ENCODE measurements at places on chromosomes 13 and 19.
A peak's percentile ranks its signal among the peaks of the same experiment; 100 is the strongest.

DNA sequence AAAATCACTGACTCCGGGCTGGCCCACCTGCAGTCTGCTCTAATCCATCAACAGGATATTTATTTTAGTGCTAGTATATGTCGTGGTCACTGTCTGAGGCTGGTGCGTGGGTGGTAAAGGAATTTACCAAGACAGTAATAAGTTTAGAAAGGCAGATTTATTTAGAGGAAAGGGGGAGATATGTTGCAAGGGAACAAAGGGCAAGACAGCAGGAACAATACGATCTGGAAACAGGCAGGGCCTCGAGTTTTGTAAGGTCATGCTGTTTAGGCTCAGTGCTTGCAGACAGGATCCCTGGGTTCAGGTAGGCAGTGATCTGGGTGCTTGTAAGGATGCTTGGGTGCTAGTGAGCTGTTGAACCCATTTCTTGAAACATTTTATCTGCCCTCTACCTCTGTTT is 748.2 kb upstream of the SLITRK5 start:
- no peak for DNase-seq

DNA sequence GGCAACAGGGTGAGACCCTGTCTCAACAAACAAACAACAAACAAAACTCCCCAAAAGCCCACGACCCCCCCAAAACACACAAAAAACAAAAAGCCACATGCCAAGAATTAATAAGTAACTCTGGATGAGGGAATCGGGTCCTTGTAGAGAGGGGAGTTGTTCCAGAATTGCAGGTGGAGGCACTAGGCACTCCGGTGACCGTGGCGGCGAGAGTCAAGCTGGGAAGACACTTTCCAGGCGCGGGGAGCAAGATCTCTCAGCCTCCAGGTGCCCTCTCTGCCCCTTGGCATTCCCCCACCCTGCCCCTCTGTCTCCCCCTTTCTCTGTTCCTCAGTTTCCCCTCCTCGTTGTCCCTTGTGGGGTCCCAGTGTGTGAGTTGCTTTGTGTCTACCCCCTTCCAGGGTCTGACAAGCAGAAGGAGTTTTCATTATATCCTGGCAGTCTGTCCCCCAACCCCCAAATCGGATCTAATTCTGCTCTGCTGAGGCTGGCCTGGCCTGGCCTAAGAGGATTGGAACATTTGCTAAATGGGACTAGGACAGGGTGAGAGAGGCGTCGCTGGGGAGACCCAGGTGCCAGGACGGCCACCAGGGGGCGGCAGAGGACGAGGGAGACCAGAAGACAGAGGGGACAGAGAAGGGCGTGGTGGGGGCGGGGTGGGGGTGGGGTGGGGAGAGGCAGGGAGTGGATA is 8.3 kb upstream of the CRX start:
- peak; percentile 37 for DNase-seq

GRCh38 chr13:54390841-54391240 is 1362.2 kb downstream of the OLFM4 start:
- no peak for DNase-seq

DNA sequence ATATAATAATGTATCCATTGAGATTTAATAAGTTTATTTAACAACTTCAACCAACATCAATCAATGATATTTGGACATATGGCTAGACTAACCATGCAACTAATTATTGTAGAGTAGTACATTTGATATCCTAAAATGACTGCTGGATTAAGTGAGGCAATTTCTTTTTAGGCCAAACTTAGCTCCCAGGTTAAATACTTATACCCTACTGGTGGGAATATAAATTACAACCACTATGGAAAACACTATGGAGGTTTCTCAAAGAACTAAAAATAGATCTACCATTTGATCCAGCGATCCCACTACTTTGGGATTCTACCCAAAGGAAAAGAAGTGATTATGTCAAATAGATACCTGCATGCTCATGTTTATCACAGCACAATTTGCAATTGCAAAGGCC is 345.8 kb downstream of the RBM26 start:
- DNase-seq, result no peak

DNA sequence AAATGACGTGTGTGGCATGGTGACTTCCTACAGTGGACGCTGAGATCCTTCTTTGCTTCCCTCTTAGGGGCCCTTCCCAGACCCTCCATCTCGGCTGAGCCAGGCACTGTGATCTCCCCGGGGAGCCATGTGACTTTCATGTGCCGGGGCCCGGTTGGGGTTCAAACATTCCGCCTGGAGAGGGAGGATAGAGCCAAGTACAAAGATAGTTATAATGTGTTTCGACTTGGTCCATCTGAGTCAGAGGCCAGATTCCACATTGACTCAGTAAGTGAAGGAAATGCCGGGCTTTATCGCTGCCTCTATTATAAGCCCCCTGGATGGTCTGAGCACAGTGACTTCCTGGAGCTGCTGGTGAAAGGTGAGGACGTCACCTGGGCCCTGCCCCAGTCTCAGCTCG is 5.2 kb downstream of the LAIR2 start:
- DNase-seq, result no peak

DNA sequence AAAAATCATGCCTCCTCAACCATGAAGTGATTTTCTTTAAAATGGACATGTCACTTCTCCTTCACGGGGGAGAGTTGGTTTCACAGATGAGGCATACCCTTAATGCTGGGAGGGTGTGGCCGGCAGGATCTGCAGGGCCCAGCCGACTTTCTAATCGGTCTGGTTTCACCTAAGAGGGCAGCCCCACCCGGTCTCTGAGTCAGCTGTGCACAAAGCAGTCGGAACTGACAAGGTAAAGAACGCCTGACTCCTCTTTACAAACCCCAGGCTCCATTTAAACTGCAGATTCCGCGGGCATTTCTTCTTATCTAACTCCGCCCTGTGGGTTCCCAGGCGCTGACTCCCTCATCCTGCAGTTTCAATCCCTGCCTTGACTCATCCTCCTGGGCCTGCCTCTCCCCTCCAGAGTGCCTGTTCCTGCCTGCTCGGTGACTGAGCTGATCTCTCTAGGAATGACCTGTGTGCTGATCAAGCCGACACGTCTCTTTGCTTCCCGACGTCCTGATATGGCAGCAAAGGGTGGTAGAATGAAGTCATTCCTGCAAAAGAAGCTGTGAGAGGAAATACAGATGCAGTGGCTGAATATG is 63.4 kb downstream of the EFNB2 start:
- DNase-seq, result peak; percentile 85

DNA sequence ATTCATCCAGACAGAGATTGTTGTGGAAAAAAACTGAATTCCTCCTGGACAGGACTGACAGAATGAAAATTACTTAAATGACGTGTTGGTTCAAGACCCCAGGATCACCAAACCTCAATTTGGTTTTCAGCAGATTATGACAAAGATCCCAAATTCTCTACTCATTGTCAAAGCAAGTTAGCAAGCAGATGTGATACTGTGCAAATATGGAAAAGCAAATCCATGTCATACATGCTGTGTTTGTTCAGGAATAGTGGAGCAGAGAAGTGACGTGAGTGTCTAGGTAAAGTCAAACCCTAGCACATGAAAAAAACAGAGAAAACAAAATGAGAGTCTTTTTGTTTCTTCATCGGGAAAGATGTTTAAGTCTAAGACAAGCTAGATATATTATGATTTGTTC is 169.2 kb upstream of the NBEA start:
- DNase-seq, result no peak

GRCh38 chr19:6754136-6754535 is 13.1 kb downstream of the SH2D3A start:
- no peak for DNase-seq

DNA sequence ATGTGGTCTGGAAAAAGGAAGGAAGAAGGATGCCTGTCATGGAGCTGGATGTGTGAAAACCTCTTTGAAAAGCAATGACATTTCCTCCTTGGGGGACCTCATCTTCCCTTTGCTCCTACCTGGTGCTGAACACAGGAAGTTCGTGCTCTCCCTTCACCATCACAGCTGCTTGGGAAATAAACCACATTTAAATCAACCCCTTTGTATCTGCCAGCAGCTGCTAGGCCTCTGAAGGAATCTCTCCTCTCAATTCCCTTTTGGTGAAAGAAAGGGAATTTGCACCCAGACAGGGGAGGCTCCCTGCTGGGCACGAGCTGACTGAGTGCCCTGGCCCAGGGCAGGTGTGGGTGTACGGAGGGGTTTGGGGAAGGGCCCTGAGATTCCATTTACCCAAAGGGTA is 437.7 kb downstream of the TSHZ3 start:
- no peak for DNase-seq

GRCh38 chr13:41401366-41401765 is 56.0 kb upstream of the RGCC start:
- DNase-seq, result no peak

DNA sequence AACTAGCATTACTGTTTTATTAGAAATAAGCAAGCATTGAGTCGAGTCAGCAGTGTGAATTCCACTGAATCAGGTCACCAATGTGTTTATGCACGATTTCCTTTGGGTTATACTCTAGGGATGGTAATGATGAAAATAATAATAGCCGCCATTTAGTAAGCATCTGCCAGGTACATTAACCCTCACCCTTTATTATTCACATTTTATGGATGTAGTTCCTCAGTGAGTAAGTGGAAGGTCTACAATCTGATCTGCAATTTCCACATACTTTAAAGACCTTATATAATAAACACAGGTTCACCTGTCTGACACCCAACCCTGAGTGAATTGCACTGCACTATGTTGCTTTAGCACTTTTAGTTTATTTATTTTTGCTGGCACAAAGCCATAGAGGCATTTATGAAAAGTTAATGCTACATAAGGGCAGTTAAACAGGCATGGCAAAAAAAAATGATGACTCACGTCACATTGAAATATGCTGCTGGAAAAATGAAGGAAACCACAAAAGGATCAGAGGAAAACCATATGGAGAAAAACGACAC is 122.4 kb downstream of the TRPC4 start:
- peak; percentile 66 for DNase-seq

DNA sequence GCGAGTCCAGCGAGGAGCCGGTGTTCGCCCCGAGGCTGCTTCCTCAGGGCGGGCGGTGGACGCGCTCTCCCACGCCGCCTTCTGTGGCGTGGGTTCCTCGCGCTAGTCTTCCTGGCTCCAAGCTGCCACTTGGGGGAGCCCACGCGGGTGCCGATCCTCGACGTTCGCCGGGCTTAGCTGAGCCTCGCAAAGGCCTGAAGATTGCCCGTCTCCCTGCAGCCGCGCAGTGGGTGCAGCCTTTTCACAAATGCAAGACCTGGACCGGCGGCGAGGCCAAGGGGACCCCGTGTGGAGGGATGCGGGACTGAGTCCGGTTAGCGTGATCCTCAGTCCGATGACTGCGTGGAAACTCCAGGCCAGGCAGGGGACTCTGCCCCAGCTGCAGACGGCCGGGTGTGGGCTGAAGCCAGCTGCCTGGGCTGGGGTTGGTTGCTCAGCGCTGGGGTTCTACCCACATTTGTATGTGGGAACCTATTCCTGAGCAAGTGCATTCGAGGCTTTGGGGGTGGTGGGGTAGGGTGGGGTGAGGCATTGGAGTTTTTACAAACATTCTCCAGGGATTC is 16.6 kb upstream of the LRP3 start:
- no peak for DNase-seq

DNA sequence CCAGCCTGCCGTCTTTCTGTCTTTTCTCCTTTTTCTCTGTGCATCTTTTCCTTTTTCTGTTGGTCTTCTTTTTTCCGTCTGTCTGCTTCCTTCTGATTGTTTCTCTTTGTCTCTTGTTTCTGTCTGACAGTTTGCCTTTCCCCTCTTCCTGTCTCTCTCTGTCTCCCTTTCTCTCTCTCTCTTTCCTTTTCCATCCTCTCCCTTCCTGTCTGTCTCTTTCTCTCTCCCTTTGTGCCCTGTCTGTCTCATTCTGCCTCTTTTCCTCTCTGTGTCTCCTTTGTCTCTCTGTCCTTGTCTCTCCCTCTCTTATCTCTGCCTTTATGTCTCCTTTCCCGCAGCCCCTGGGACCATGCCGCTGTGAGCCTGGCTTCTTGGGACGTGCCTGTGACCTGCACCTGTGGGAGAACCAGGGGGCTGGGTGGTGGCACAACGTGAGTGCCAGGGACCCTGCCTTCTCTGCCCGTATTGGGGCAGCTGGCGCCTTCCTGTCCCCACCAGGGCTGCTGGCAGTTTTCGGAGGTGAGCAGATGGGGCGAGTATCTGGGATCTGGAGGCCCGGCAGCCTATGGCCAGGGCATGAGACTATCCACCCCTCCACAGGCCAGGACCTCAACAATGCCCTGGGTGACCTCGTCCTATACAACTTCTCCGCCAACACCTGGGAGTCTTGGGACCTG is 9.4 kb downstream of the MEGF8 start:
- no peak for DNase-seq

DNA sequence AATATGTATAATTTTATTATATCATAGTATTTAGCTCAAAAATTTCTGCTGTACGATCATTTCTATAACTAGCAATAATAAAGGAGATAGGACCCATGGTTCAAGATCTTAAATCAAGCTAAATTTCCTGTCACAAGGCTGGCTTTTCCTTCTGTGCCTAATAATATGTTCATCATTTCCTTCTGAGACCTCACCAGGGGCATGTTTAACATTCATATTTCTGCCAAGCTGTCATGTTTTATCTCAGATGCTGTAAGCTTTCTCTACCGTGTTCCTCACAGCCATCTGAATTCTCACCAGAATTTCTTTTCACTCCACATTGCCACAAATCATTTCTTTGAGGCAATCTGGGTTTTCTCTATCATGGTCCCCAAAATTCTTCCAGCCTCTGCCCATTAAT is 482.3 kb upstream of the SGCG start:
- DNase-seq, result no peak

DNA sequence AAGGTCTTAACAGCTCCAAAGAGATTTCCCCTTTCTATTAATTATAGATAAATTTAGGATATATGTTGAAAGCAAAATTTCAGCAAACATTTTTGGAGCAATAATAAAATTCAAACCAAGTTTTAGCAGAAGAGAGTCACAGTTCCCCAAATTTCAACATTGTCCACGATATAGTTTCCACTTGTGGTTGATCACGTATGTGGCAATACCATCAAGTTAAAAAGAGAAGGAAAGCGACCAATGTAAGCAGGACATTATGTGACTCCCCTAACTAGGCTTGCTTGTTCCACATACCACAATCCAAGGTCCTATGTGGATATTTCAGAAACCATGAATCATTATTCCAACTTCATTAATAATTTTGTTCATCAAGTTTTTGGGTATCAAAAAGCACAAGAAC is 52.8 kb downstream of the ELF1 start:
- no peak for DNase-seq

DNA sequence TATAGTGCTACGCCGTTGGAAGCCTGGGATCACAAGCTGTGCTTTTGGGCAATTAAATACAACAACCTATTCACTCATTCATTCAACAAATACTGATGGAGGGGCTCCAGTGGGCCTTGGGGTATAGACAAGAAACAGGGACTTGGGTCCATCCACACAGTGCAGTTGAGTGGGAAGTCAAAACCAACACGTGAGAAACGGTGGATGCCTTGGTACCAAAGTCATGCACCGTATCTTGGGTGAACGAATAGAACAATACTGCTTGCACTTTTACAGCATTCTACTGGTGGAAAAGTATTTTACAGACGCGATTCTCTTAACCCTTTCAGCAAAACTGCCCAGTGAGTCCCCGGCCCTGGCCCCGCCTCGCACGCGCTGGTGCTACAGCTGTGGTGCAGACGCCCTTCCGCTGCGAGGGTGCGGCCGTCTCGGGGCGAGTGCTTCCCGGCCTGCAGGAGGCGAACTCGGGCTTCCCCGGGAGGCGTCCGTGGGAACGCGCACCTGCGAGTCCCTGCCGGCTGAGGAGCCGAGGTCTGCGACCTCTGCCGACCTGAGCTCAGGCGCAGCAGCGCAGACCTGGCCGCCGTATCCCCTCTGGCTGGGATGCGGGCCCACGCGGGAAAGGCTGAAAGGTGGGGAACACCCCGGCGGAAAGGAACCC is 8.3 kb downstream of the TNFRSF19 start:
- DNase-seq, result peak; percentile 63

All from HFFc6 (cell line).